Right ventricle myocardium superior (tissue), 1 donor: ENCODE measurements at places on chromosomes 7 and 10. TPM values are rescaled to one million over a fixed set of nuclear protein-coding genes. Genes with fewer than 3 reads are reported as not detected.
A peak's percentile ranks its signal among the peaks of the same experiment; 100 is the strongest.

- no peak for DNase-seq
Measured at GRCh38 chr10:24505759-24506158, 217.9 kb downstream of the ARHGAP21 start.

- no peak for DNase-seq
Measured at GRCh38 chr10:3805791-3806461, 20.9 kb upstream of the KLF6 start.

- DNase-seq = no peak
Measured at GRCh38 chr7:98107313-98107721, 655 bp downstream of the LMTK2 start.

GRCh38 chr10:53479365-53479764 lies 706.8 kb upstream of the MBL2 start:
- DNase-seq = no peak

- no peak for DNase-seq
Measured at GRCh38 chr10:116947841-116948529, 57.0 kb downstream of the SHTN1 start.

DNA sequence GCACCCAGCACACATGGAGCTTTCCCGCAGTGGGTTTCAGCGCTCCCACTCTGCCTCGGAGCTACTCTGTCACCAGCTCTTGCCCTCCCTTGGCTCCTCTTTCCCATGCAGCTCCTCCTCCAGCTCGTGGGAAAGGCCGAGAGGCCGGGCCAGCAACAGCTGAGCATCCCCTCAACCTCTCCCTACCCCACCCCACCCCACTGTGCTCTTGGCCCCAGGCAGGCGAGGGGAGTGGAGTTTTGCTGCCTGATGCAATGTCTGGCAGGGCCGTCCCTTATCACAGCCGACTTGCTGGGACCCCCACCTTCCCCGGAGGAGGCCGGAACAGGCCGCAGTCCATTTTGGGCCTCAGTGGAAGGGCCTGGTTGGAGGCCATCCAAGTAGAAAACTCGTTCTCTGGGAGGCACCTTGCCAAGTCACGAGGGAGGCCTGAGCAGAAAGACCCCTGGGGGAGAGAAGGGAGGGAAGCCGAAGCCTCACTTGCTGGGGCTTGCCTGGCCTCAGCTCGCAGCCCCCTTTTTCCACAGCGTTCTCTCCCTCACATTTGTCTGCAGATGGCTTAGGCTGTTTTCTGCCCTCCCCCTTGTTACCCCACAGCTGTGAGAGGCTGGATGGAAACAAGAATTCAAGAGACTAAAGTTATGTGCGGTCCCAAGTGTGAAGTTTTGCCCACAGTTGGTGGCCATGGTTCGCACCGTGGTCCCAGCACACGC lies 35.3 kb downstream of the CHST3 start:
- peak; percentile 90 for DNase-seq

GRCh38 chr10:34166354-34166753 lies 648.7 kb downstream of the PARD3 start:
- DNase-seq = no peak

Gene FFAR4
- 0.16 TPM for total RNA-seq

Gene SPDYE11
- not detected for total RNA-seq
